ENCODE measurements at places on chromosomes 13 and 19.

DNA sequence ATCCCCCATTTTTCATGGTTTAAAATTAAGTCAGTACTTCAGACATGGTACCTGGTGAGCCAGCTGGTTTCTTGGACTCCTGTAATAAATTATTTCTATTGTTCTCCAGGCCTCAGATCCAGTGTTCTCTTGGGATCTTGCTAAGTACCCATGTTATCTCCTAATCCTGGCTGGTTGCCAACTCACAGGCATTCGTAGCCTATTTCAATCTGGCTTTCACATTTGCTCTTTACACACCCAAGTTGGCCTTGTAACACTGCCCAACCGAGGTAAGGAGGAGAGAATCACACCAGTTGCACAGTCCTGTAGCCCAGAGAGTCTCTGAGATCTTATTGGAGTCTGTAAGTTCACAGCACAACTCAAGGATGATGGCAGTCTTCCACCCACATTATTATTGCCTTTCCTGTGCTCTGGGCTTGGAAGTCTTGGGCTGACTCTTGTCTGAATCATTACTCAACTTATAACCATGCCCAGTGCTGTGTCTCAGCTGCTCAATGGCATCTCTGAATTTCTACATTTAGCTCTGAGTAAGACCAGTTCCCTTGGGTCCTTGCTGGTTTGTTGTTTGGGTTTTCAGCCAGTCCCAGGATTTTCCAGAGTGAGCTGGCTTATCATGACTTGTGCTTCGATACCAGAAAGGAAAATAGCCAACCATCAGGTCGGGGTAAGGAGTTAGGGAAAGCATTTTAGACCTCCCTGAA lies 76.6 kb upstream of the KLF12 start:
- no peak for DNase-seq

DNA sequence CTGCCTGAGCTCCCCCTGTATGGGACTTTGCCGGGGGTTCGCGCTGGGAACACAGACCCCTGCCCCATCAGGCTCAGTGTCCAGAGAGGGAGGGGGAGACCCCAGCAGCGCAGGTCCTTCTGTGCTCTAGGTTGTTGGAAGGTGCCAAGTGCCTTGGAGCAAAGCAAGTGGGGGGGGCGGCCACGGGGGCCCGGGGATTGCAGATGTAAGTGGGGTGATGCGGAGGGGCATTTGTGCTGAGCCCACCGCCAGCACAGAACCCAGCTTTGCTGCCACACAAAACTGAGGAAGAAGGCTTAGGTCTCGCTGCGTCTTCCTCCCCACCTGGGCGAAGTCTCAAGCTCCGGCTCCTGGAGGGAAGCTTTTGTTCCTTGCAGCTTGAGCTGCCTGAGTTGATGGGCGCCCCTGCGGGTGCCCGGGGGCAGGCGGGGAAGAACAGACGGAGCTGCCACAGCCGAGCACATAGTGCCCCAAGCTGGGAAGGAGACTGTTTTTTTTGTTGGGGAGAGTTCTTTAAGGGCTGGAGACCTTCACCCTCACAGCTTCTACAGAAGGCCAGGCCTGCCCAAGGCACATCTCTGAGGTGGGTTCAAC lies 1.5 kb upstream of the NTN5 start:
- DNase-seq: no peak

DNA sequence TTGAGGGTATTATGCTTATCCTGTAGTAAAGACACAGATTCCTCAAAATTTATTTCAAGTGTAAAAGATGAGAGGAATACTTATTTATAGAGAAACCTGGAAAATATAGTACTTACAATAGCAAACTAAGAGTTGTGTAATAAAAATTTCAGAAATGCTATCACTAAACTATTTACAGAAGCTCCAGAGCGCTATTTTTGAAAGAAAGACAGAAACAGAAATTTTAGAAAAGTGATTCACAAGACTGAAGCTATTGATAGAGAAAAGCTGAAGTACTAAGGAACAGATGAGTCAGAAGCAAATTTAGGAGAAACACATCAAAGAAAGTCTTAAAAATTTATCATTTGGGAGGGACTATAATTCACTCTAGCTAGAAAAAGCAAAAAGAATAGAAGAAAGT lies 1174.2 kb downstream of the DIAPH3 start:
- DNase-seq: no peak

DNA sequence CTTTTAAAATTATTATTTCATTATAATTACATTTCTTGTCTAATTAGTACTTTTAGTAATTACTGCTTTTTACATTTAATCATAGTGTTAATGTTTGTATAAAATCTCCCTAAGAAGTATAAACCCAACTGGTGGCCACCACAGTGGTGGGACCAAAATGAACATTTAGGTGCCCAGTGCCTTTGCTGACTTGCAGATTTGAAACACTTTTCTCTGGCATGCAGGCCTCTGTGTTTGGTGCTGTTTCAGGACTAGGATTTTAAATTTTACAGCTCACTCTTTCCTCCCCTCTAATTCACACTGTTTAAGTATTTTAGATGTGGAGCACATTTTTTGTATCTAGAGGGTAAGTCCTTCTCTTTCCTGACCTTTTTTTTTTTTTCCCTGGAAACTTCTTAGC lies 17.5 kb downstream of the UBAC2 start:
- DNase-seq: no peak

DNA sequence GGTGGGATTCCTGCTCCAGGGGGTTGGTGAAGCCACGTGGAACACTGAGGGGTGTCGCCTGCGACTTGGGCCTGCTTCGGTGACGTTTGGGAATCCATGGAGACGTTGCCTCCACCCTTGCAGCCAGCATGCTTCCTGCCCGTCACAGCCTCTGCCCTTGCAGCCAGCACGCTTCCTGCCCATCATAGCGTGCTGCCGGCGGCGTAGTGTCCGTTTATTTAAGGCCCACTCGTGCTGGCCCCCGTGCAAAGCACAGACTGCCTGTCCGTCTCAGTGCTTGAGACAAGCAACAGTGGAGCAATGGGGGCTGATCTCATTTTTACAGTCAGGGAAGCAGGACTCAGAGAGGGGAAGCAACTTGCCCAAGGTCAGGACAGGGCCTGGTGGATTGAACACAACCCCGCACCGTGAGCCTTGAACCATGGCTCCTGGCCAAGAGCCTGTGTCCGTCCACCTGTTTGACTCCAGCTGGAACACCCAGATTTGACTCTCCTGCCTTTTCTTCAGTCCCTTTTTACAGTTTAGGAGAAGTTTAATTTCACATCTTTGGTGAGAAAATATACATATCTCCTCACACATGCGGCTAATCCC lies 149.6 kb downstream of the TEX29 start:
- no peak for DNase-seq

DNA sequence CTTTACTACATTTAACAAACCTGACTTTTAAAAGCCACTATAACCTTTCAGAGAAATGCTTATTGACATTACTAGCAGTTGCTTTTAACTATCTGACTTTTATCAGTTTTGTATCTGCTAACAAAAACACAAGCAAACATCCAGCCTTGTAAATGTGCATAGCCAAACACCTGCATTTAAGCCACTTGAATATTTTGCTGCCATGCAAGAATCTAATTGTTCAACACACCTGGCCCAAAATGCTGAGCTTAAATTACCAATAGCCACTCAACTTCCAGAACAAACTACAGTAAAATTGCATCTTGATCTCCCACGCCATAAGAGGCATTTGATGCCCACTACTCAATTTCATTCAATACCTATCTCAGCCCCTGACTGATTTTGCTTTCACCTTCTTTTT lies 9.3 kb downstream of the ZIC5 start:
- no peak for DNase-seq

- no peak for DNase-seq
These were observed 13.1 kb upstream of the MEDAG start for GRCh38 chr13:30892966-30893365.

DNA sequence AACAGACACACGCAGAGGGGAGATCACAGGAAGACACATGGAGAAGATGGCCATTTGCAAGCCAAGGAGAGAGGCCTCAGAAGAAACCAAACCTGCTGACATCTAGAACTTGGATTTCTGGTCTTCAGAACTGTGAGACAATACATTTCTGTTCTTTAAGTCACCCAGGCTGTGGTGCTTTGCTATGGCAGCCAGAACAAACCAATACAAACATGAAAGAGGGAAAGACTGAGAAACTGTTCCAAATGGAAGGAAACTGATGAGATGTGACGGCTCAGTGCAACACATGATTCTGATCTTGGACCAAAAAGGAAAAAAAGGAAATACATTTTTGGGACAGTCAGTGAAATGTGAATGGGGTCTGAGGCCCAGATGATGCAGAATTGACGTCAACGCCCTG lies 30.2 kb upstream of the SACS start:
- no peak for DNase-seq

- DNase-seq: no peak
These were observed 9.3 kb downstream of the CALM3 start for GRCh38 chr19:46610413-46610775.

DNA sequence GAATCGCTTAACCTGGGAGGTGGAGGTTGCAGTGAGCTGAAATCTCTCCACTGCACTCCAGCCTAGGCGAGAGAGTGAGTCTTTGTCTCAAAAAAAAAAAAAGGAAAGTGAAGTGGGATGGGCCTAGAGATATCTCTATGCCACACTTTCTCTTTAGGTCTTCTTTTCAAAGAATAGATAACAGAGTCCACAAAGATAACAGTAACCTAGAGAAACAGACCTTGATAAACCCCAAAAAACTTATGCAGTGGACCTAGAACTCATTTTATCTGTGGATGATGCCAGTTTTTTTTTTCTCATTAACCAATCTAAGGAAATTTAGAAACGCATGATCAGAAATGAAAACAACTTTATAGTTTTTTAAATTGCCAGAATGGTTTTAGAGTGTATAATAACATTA lies 227.4 kb downstream of the LHFPL6 start:
- DNase-seq: no peak

GRCh38 chr19:48392860-48393558 lies 459 bp upstream of the GRIN2D start:
- DNase-seq: no peak

GRCh38 chr13:87942205-87942604 lies 271.0 kb downstream of the SLITRK5 start:
- DNase-seq: no peak

DNA sequence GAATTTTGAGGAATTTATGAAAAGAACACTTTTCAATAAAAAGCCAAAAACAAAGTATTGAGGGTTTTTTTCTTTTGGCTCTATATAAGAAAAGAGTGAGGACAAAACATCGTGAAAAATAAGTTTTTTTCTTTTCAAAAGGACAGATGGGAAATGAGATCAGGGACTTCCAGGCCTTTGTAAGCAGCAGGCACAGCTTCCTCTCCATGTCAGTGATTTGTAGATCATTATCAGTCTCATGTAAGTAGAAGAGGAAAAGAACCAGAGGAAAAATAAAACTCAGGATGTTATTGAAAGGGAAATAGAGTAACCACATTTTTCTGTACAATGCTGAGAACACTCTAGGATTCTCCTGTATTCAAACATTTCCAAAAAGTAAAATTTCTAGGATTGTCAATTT lies 29.9 kb downstream of the DOCK9 start:
- no peak for DNase-seq

DNA sequence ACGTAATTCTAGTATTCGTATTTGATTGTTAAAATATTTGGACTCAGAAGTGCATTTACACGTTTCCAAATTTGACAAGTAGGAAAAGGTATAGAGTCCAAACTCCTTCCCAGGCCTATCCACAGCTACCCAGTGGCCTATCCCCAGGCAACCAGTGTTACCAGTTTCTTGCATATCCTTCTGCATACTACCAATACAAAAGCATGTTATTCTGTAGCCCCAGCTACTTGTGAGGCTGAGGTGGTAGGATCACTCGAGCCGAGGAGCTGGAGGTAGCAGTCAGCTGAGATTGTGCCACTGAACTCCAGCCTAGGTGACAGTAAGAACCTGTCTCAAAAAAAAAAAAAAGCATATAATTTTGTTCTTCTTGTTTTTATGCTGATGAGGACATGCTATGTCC lies 67.1 kb downstream of the LRCH1 start:
- DNase-seq: no peak

DNA sequence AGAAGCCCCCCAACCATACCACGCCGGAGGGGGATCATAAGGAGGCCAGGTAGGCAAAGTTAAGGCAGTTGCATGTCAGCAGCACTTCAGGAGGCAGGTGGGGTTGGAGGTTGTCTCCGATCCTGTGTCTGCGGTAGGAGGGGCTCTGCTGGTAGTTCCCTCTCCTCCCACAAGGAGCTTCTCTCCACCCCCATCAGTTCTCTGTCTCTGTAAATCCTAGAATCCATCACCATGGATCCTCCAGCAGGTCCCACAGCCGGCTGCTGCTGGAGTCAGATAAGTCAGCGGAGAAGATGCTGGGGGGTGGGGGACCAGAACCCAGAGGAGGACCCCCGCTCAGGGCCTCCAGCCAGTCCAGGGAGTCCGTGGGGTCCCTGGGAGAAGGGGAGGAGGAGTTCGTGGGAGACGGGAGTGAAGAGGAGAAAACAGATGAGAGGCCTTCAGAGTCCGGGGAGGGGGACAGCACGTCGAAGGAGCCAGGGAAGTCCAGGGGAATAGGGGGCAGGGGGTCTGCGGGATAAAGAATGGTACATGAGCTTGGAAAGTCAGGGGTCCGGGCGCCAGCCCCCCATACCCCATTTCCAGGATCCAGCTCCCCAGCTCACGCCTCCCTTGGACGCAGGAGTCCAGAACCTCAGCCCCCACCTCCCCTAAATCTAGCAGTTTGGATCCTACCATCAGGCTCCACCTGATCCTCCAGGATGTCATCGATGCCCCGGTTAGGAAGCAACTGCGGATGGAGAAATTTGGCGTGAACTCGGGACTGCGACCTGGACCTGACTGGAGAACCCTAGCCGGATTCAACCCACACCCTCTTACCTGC lies 6.3 kb downstream of the MAMSTR start:
- no peak for DNase-seq

- no peak for DNase-seq
These were observed 14.3 kb upstream of the FOXO1 start for GRCh38 chr13:40680659-40681323.

DNA sequence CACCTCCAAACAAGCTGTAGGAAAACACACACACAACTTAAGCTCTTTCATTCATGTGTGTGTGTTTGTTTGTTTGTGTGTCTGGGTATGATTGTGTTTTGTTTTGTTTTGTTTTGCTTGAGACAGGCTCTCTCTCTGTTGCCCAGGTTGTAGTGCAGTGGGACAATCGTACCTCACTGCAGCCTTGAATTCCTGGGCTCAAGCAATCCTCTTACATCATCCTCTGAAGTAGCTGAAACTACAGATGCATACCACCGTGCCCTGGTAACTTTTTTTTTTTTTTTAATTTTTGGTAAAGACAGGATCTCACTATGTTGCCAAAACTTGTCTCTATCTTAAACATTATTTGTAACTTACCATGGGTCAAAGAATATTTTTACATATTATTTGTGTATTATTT lies 431.7 kb downstream of the SLITRK1 start:
- DNase-seq: no peak

- DNase-seq: no peak
These were observed 66.8 kb upstream of the MED4 start for GRCh38 chr13:48161530-48162179.

DNA sequence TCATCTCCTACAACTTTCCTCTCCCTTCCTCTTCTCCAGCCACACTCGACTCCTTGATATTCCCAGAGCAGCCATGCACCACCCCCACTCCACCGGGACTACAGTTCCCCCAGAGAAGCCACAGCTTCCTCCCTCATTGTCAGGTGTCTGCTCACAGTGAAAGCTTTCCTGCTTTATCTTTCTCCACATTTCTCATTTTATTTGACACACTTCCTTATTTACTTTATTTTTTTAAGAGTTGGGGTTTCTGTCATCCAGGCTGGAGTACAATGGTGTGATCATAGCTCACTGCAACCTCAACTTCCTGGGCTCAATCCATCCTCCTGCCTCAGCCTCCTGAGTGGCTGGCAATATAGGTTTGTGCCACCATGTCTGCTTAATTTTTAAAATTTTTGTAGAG lies 464.6 kb downstream of the MYO16 start:
- DNase-seq: no peak

Data from NCI-H1436 treated with DMSO at 0.1 percent for 48 hours (cell line).